ENCODE measurements at places on chromosomes 3 and 15. TPM values are rescaled to one million over a fixed set of nuclear protein-coding genes. Genes with fewer than 3 reads are reported as not detected.

MAP6D1 gene
- 5.3 TPM for total RNA-seq

- DNase-seq, result peak; percentile 76
These were observed 83.6 kb upstream of the SPATA12 start for GRCh38 chr3:56976651-56977560.

STAB1 gene
- total RNA-seq, result 19.8 TPM

DNA sequence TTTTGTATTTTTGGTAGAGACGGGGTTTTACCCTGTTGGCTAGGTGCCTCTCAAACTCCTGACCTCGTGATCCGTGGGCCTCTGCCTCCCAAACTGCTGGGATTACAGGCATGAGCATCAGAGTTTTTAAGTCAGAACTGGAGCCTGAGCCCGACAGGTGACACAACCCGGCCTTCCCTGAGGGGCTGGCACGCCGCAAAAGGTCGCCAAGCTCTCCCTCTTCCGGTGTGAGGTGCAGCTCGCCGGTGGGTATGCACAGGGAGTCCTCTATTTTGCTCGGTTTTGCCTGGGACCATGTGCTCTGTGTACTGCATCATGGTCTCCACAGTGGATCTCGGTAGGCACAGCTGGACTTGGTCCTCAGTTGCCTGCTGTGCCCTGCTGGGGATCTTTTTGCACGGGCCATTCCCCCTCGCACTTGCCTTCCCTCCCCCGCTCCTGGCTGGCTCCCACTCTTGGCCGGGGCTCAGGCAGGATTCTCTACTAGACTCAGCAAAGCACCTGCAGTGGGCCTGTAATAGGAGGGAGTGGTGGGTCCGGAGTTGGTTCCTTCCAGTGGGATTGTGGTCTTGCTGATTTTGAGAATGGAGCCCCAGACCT, 101.2 kb upstream of the KLF13 start:
- no peak for DNase-seq

CPEB1 gene
- 4.4 TPM for total RNA-seq

- DNase-seq, result no peak
These were observed 23.0 kb downstream of the HSPBAP1 start for GRCh38 chr3:122770521-122771202.

ZBED2 gene
- not detected for total RNA-seq

GRCh38 chr15:78049691-78050440, 27.6 kb downstream of the TBC1D2B start:
- no peak for DNase-seq

DNA sequence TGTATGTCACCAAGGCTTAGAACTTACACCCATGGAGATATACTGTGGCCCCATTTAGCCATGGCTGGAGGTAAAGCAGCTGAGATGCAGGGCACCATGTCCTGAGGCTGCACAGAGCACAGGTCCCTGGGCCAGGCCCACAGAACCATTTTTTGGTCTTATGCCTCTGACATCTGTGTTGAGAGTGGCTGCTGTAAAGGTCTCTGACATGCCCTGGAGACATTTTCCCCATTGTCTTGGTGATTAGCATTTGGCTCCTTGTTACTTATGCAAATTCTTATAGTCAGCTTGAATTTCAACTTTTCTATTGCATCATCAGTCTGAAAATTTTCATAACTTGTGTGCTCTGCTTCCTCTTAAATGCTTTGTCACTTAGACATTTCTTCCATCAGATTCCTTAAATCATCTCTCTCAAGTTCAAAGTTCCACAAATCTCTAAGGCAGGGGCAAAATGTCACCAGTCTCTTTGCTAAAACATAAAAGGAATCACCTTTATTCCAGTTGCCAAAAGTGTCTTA, 701.3 kb downstream of the EPHA3 start:
- no peak for DNase-seq

PYGO1 gene
- 55.6 TPM for total RNA-seq

DNA sequence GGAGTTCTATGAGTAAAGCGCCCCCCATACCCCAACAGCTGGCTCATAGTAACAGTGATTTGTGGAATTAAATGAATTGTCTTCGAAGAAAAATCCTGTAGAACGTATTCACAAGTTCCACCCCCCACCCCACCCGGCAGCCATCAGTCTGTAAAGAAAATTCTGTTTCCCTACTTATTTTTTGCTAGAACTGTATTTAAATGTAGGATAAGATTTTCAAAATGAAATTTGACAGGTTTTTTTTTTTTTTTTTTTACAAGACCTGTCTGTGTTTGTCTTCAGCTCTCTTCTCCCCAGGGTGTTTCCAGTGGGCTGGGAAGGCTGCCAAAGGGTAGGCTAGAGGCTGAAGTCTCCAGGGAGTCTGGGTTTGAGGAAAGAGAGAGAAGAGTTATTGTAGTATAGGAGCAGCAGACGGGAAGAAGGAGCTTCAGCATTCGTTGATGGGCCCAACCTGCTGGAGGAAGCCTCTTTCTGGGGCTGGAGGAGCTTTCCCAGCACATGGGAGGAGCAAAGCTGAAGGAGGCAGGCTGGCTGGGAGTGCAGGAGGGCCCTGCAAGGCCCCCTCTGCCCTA, 130.6 kb upstream of the SEMA6D start:
- no peak for DNase-seq

- no peak for DNase-seq
These were observed 336.4 kb upstream of the GRM7 start for GRCh38 chr3:6524479-6524878.

LTF gene
- total RNA-seq, result 0.36 TPM

IQCF5 gene
- total RNA-seq, result not detected

- DNase-seq, result no peak
These were observed 20.1 kb downstream of the DLEC1 start for GRCh38 chr3:38059148-38059547.

NR1I2 gene
- total RNA-seq, result 0.36 TPM

DNA sequence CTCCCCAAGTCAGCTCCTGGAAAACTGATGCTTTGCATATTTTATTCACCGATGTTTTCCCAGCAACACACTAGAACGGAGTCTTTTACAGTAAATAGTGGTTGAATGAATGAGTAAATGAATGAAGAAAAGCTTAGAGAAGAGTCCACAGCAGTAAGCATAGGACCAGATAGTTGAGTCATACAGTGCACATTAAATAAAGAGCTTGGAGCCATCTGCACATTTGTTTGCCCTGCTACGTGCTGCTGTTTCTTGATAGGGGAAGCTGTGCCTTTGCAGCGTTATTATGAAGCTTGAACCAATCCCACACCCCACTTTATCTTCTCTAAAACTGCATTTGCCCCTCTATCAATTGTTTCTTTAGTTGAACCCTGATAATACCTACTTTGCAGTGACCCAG, 1.2 kb downstream of the FAM98B start:
- no peak for DNase-seq

DNA sequence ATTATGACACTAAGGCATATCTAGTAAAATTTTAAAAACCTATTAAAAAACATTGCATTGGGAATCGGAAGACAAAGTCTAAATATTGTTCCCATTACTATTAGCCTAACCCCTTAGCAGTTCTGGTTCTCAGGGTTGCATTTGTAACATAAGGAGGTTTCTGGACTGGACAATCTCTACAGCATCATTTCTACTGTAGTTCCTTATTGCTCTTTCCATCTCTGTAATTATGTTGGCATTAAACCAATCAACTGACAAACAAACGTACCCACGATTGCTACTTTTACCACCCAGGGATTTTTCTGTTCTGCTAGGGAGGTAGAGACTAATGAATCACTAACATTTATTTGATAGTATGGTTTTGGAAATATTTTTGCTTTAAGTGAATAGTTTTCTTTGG, 190.8 kb downstream of the CBLB start:
- DNase-seq, result no peak

DNA sequence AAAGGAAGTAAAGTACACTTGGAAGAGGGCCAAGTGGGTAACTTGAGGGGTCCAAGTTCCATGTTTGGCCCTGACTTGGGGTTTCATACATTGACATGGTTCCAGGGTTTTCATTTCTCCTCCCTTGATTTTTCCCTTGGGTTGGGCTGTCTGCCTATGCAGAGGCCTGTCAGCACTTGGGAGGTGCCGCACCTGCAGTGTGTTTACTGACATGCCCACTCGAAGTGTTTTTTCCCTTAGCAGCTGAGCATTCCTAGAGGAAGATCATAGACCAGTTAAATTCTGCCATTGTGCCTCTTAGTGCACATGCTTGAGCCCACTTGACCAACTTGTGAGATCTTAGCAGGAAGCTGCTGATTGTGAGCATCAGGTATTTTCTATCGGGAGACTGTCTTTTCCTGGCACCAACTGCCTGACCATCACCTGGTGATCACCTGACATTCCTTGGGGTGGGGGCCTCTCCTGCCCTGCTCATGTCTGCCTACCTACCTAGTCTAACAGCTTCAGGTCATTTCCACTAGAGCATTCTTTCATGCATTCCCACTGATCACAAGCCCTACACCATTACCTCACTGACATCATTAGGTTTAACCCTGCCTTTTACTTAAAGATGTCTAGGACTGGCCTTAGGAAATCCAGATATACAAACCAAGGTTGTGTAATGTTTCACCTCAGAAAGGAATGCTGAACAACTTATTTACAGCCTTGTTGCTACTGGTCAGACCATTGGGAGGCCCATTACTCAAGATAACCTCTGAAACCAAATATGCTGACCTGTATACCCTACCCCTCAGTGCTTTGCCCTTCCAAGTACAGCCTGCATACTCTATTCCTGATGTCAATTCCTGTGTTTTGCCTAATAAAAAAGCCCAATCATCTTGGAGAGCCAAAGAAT, 68.3 kb downstream of the CD47 start:
- DNase-seq, result no peak

DNA sequence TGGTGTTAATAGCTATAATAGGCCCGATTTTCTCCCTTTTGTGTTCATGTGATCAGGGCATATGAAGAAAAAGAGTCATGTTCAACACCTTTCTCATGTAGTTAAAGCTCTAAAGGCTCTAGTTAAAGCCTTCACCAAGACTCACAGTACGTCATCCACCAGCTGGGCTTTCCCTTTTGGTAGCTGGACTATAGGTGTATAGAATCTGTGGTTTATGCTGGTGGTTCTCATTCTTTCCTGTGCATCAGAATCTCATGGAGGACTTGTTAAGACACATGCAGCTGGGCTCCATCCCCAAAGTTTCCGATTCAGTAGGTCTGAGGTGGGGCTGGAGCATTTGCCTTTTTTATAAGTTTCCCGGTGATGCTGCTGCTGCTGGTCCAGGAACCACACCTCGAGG, 31.0 kb downstream of the CFAP91 start:
- no peak for DNase-seq

ITGA11 gene
- total RNA-seq, result 4.2 TPM

DNA sequence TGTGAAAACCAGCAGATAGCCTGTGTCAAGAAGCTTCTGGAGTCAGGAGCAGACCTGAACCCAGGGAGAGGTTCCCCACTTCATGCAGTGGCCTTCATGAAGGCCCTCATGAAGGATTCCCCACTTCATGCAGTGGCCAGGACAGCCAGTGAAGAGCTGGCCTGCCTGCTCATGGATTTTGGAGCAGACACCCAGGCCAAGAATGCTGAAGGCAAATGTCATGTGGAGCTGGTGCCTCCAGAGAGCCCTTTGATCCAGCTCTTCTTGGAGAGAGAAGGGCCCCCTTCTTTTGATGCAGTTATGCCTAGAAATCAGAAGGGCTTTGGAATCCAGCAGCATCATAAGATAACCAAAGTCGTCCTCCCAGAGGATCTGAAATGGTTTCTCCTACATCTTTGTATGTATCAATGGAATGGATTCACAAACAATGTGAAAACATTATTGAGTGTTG, 103.9 kb upstream of the CHD2 start:
- no peak for DNase-seq

DNA sequence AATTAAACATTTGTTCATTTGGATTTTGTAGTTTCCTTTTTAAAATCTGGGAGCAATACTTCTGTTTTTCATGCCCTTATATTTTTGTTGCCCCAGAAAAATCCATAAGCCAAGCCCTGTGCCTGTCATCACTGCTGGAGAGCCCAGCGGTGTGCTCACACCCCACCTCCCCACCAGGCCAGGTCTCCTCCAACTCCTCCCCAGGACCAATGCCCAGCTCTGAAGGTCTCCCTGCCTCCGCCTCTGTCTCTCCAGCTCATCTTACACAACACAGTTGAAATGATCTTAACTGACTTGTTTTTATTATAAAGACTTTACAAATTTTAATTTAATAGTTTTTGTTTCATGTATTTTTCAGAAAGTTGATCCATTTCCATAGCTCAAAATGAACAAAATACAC, 66.4 kb downstream of the RHCG start:
- DNase-seq, result no peak

FSIP1 gene
- 6.1 TPM for total RNA-seq

ACKR4 gene
- total RNA-seq, result not detected

GRCh38 chr3:165859061-165859460, 21.8 kb upstream of the BCHE start:
- DNase-seq, result no peak

GRCh38 chr15:63979262-63979793, 67.0 kb downstream of the DAPK2 start:
- no peak for DNase-seq

DNA sequence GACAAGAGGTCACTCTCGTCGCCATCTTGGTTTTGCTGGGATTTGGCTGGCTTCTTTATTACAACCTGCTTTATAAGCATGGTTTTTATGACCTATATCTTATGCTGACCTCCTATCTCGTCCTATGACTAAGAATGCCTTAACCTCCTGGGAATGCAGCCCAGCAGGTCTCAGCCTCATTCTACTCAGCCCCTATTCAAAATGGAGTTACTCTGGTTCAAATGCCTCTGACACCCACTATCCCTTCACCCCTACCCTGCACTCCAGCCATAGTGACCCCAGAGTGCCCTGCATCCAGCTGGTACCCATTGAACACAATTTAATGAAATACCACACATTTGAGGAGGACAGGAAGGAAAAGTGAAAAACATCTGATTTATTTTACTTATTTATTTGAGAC, 23.4 kb downstream of the METTL6 start:
- no peak for DNase-seq

DNA sequence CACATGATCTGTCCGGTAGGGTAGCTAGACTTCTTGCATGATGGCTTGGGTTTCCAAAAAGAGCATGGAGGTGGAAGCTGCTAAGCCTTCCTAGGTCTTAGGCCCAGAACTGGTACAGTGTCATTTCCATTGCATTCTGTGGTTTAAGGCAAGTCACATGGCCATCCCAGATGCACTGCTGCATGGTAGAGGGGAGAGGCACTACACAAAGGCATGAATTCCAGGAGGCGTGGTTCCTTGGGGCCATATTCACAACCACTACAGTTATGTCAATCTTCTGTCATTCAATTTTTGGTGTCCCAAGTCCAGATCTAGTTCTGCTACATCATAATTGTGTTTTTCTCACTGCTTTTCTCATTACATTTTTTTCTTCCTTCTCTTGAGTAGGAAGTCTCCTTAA, 122.2 kb upstream of the CHRM5 start:
- DNase-seq, result no peak

CNBP gene
- 127 TPM for total RNA-seq

DNA sequence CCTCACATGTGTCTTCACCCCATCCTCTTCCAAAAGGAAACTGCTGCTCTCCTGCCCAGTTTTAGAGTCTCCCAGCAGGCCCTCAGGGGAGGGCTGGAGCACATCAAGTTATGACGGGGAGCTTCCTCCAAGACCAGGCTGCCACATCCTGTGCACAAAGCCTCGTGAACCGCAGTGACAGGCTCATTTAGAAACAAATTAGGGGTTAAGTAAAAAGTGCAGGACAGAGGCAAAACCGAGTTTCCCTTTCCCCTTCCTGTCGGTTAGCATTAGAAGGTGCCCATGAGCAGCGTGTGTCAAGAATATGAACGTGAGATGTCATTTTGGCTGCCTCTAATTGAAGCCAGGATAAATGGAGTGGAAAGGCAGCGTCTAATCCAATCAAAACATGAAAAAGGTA, 199.7 kb downstream of the ARRDC4 start:
- no peak for DNase-seq

GRCh38 chr15:82804575-82804949, 1.3 kb downstream of the FSD2 start:
- DNase-seq, result no peak

QTRT2 gene
- total RNA-seq, result 21.7 TPM

C3orf18 gene
- total RNA-seq, result 15.8 TPM

C2CD4A gene
- total RNA-seq, result 0.73 TPM

PRRT3 gene
- total RNA-seq, result 5.5 TPM
